Spinal cord (tissue), 10 donors: ENCODE measurements at places on chromosomes 5 and 9.

DNA sequence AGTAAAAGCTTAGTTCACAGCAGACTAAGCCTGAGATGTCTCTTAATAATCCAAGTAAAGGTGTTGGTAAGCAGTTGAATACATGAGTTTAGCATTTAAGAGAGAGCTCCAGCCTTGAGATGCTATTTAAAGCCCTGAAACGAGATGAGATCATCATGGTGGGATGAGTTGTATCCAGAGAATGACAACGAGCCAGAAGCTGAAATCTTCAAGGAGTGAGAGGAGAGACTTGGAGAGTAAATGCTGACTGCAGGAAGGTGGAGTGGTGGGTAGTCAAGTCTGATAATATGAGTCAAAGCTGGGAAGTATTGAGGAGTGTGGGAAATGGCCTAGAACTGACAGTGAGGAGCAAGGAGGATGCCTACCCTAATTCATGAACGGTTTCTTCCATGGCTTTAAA is 53.7 kb downstream of the PLAC8L1 start:
- no peak overlapping the region for H3K27ac ChIP-seq
- no peaks in the 10 kb centered on the region for H3K27me3 ChIP-seq
- no peaks in the 10 kb centered on the region for H3K36me3 ChIP-seq
- no peak for DNase-seq
- no peak overlapping the region for H3K4me3 ChIP-seq

GRCh38 chr5:176553260-176554085 is 4.3 kb downstream of the CDHR2 start:
- peaks cover 7% of the 10 kb centered on the region for H3K4me1 ChIP-seq
- H3K27me3 ChIP-seq, result no peaks in the 10 kb centered on the region
- no peaks in the 10 kb centered on the region for H3K36me3 ChIP-seq
- no peak overlapping the region for H3K4me3 ChIP-seq
- H3K27ac ChIP-seq, result no peak overlapping the region

- peak; percentile 84 for DNase-seq
- H3K4me1 ChIP-seq, result peaks cover 2% of the 10 kb centered on the region
- H3K36me3 ChIP-seq, result no peaks in the 10 kb centered on the region
- H3K27me3 ChIP-seq, result peaks cover 5% of the 10 kb centered on the region
- H3K4me3 ChIP-seq, result peak overlapping the region; percentile 87
Measured at GRCh38 chr5:88883836-88884607, 1.0 kb upstream of the MEF2C start.

- no peaks in the 10 kb centered on the region for H3K36me3 ChIP-seq
- DNase-seq, result no peak
- H3K4me1 ChIP-seq, result no peaks in the 10 kb centered on the region
- H3K27ac ChIP-seq, result no peak overlapping the region
- H3K4me3 ChIP-seq, result no peak overlapping the region
- no peaks in the 10 kb centered on the region for H3K27me3 ChIP-seq
Measured at GRCh38 chr5:77390795-77391194, 101.3 kb downstream of the WDR41 start.

- peaks cover 48% of the 10 kb centered on the region for H3K4me1 ChIP-seq
- H3K4me3 ChIP-seq, result no peak overlapping the region
- no peaks in the 10 kb centered on the region for H3K36me3 ChIP-seq
- DNase-seq, result no peak
- no peak overlapping the region for H3K27ac ChIP-seq
Measured at GRCh38 chr5:170748951-170749471, 34.5 kb upstream of the GABRP start.
